ENCODE measurements at places on chromosomes 13 and 19. TPM values are rescaled to one million over a fixed set of nuclear protein-coding genes. Genes with fewer than 3 reads are reported as not detected.

- peak overlapping the region; percentile 89 for H3K27ac ChIP-seq
- no peak for DNase-seq
- H3K27me3 ChIP-seq = no peaks in the 10 kb centered on the region
- no peak overlapping the region for H3K4me3 ChIP-seq
- peaks cover 11% of the 10 kb centered on the region for H3K36me3 ChIP-seq
These were observed 42.1 kb upstream of the EBPL start for GRCh38 chr13:49733181-49733951.

- no peak for DNase-seq
- peak overlapping the region; percentile 17 for H3K27ac ChIP-seq
- H3K4me3 ChIP-seq = no peak overlapping the region
- H3K36me3 ChIP-seq = peaks cover 30% of the 10 kb centered on the region
- H3K27me3 ChIP-seq = no peaks in the 10 kb centered on the region
- H3K4me1 ChIP-seq = peaks cover 66% of the 10 kb centered on the region
These were observed 10.3 kb downstream of the MIR17HG start for GRCh38 chr13:91357613-91358386.

- no peak overlapping the region for H3K4me3 ChIP-seq
- H3K4me1 ChIP-seq = no peaks in the 10 kb centered on the region
- H3K36me3 ChIP-seq = no peaks in the 10 kb centered on the region
- no peak for DNase-seq
- H3K27me3 ChIP-seq = no peaks in the 10 kb centered on the region
These were observed 224.9 kb upstream of the STARD13 start for GRCh38 chr13:33510350-33510970.

DNA sequence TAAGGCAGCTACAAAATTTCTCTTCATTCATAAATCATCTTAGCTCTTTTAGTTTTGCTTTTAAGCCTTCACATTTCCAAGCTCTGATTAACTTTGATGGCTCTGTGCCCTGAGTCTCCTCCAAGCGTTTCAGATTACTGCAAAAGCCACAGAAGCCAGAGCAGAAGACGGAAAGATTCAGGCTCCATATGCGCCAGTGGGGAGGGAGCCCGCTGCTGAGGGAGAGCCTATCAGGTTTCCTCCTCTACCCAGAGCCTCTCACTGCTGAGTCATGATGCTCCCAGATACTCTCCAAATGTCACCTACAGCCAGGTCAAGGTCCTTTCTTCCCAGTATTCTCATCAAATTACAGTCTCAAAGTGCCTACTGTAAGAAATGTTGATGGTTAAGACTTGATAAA is 193.6 kb downstream of the RAP2A start:
- no peak overlapping the region for H3K27ac ChIP-seq
- DNase-seq = no peak
- no peaks in the 10 kb centered on the region for H3K36me3 ChIP-seq
- peaks cover 10% of the 10 kb centered on the region for H3K4me1 ChIP-seq
- peaks cover 6% of the 10 kb centered on the region for H3K27me3 ChIP-seq

GRCh38 chr13:40993987-40994386 is 25.1 kb downstream of the ELF1 start:
- H3K4me1 ChIP-seq = peaks cover 40% of the 10 kb centered on the region
- peaks cover 8% of the 10 kb centered on the region for H3K36me3 ChIP-seq
- no peak for DNase-seq
- peak overlapping the region; percentile 11 for H3K4me3 ChIP-seq

- DNase-seq = no peak
- peaks cover under 1% of the 10 kb centered on the region for H3K4me1 ChIP-seq
- peaks cover 20% of the 10 kb centered on the region for H3K36me3 ChIP-seq
- no peaks in the 10 kb centered on the region for H3K27me3 ChIP-seq
- no peak overlapping the region for H3K27ac ChIP-seq
These were observed 26.9 kb upstream of the TMEM160 start for GRCh38 chr19:47075179-47075810.

DNA sequence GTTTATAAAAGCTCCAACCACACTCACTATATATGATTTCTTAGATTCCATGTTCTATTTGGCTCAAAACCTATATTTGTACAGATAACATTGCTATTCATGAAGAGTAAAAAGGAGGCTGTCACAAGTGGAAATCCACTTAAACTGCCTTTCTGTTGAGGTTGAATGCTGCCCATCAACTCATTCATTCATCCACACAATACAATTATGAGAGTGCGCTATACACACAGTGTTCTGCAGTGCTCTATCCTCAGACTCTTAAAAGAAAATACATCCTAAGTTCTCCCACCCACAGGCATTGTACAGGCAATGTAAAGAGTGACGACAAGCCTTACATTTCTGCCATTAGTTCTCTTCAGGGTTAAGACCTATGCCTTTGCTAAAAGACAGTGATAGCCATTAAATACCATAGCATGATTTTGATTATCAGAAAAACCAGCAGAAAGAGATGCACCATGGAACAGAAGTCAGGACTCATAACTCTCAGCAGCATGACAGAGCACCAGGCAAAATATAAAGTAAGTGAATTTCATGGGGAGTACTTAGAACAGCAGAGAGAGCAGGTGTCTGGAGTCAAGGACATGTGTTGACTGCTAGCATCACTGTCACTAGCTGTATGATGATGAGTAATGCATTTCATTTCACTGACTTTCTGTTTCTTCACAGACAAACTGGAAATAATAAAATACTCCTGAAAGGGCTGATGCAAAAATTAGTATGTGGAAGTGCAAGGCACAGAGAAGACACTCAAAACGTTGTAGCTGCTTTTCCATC is 218.0 kb downstream of the RBM26 start:
- H3K27me3 ChIP-seq = peaks cover 7% of the 10 kb centered on the region
- no peaks in the 10 kb centered on the region for H3K4me1 ChIP-seq
- no peak for DNase-seq

- H3K4me1 ChIP-seq = no peaks in the 10 kb centered on the region
- H3K27me3 ChIP-seq = peaks cover 41% of the 10 kb centered on the region
- H3K4me3 ChIP-seq = no peak overlapping the region
- no peak for DNase-seq
- no peak overlapping the region for H3K27ac ChIP-seq
These were observed 99.2 kb upstream of the WASF3 start for GRCh38 chr13:26458196-26458749.

DNA sequence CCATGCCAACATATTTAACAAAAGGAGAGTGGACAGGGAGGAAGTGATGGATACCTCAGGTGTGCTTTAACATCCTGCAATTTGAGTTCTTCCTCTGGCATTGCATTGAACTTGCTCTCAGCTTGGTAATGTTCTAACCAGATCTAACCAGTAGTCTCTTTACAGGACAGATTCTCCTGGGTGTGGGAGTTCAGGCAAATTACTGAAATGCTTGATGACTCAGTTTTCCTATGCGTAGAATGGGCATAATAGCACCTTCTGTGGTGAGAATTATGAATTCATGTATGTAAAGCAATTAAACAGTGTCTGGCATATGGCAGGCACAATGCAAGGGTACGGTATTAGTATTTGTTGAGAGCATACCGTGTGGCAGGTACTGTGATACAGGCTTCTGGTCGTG is 3.6 kb downstream of the AKAP11 start:
- H3K4me1 ChIP-seq = peaks cover 22% of the 10 kb centered on the region
- H3K27me3 ChIP-seq = no peaks in the 10 kb centered on the region
- DNase-seq = no peak
- H3K36me3 ChIP-seq = peaks cover 5% of the 10 kb centered on the region
- no peak overlapping the region for H3K27ac ChIP-seq

GRCh38 chr19:45568732-45569131 is 15.9 kb downstream of the OPA3 start:
- H3K4me3 ChIP-seq = no peak overlapping the region
- H3K4me1 ChIP-seq = peaks cover 3% of the 10 kb centered on the region
- no peaks in the 10 kb centered on the region for H3K27me3 ChIP-seq
- H3K36me3 ChIP-seq = no peaks in the 10 kb centered on the region
- DNase-seq = no peak
- H3K27ac ChIP-seq = no peak overlapping the region

DNA sequence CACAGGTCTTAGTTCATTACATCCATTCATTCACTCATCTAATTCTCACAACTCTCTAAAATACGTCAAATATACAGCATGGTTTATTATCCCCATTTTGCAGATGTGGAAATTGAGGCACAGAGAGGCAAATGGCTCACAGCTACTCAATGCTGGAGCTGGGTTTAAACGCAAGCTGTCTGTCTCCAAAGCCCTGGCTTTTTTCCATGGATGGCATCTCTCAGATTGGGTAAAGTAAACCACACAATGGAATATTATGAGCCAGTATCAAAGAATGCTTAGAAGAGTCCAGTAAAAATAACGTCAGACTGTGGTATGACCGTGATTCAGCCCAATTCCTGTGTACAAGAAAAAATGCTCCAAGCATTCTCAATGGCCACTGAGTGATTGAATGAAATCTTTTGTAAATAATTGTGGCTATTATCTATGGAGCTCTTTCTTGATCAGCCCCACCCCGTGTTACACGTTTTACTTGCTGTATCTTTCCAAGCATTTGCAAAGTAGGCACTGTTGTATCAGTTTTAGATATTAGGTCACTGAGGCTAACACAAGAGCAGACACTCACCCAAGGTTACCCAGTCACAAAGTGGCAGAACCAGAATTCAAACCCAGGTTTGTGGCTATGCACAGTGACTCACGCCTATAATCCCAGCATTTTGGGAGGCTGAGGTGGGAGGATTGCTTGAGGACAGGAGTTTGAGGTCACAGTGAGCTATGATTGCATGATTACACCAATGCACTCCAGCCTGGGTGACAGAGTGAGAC is 5.5 kb upstream of the ACP7 start:
- H3K4me1 ChIP-seq = no peaks in the 10 kb centered on the region
- no peak overlapping the region for H3K27ac ChIP-seq
- H3K4me3 ChIP-seq = no peak overlapping the region
- no peaks in the 10 kb centered on the region for H3K36me3 ChIP-seq
- DNase-seq = no peak

DNA sequence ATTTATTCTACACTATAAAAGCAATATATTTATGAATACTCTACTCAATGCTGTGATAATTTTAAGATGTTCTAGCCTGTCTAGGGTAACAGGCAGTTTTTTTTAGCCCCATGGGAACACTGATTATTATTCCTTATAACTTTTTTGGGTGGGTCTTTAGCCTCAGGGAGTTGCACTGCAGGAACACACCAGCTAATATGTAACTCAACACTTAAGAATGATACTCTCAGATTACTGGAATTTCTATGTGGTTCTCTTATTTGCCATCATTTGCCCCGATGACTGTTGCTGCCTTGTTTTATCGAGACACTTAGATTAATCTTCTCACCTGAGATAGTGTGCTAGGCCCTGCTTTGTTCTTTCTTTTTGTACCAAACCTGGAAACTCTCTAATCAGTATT is 396.9 kb upstream of the SLITRK1 start:
- DNase-seq = no peak
- H3K27ac ChIP-seq = no peak overlapping the region
- H3K36me3 ChIP-seq = no peaks in the 10 kb centered on the region
- no peaks in the 10 kb centered on the region for H3K27me3 ChIP-seq

DNA sequence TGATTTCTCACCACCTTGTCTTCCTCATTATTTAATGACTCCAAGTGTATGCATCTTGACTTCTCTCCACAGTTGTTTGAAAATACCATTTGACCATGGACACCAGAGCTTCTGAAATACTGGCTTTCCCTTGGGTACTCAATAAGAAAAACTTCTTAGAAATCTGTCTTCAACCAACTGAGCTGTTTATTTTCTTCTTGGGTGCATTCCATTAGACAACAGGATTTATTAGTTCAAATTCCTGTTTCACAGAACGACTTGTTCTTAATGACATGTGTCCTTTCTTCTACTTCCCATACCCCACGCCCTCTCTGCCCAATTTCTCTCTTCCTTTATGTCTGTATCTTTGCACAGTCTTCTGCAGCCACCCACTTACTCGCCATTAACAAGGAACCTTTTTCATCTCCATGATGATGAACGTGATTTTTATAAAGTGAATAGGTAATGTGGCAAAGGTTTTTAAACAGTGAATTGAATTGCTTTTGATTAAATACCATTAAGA is 11.3 kb upstream of the ITM2B start:
- no peak overlapping the region for H3K27ac ChIP-seq
- no peaks in the 10 kb centered on the region for H3K36me3 ChIP-seq
- no peaks in the 10 kb centered on the region for H3K4me1 ChIP-seq
- no peak for DNase-seq

- H3K4me3 ChIP-seq = no peak overlapping the region
- no peak for DNase-seq
- H3K27ac ChIP-seq = no peak overlapping the region
- peaks cover 1% of the 10 kb centered on the region for H3K4me1 ChIP-seq
These were observed 329.6 kb downstream of the EFNB2 start for GRCh38 chr13:106205871-106206270.

DNA sequence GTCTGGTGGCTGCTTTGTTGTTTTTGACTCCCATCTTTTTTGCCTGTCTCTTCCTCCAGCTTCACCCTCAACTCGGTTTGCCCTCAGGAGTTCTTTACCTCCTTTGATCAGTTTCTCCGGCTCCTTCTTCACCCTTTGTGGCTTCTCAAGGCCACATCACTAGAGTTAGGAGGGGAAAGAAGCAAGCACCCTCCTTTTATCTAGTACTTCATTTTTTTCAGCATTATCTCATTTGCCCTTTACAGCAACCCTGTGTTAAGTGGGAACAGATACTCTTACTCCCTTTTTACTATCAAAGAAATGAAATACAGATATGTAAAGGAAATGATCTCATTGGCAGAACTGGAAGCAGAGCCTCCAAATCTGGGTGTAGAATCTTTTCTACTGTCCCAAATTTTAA is 26.9 kb downstream of the RAP2A start:
- H3K27me3 ChIP-seq = no peaks in the 10 kb centered on the region
- H3K27ac ChIP-seq = no peak overlapping the region
- H3K36me3 ChIP-seq = peaks cover 5% of the 10 kb centered on the region
- peaks cover 7% of the 10 kb centered on the region for H3K4me1 ChIP-seq
- no peak for DNase-seq

GRCh38 chr13:48741377-48741776 is 87.6 kb downstream of the CYSLTR2 start:
- H3K27ac ChIP-seq = no peak overlapping the region
- H3K4me1 ChIP-seq = no peaks in the 10 kb centered on the region
- H3K27me3 ChIP-seq = peaks cover 5% of the 10 kb centered on the region
- no peaks in the 10 kb centered on the region for H3K36me3 ChIP-seq
- DNase-seq = no peak
- H3K4me3 ChIP-seq = no peak overlapping the region

DNA sequence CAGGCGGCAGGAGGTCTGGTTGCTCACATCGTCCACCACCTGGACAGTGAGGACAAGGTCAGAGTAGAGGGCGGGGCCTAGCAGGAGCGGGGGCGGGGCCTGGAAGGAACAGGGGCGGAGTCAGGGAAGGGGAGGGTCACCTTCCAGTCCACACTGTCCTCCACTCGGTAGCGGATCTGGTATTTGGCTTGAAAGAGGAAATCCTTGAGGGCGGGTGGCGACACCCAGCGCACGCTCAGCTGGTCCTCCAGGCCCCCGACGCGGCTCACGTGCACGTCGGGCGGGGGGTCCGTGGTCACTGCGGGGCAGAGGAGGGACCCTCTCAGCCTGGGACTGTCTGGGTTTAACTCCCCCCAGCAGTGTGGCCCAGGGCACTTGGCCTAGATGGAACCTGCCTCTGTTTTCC is 8.2 kb downstream of the REX1BD start:
- no peak overlapping the region for H3K27ac ChIP-seq
- peaks cover 8% of the 10 kb centered on the region for H3K4me1 ChIP-seq
- no peaks in the 10 kb centered on the region for H3K36me3 ChIP-seq
- DNase-seq = no peak
- peaks cover 54% of the 10 kb centered on the region for H3K27me3 ChIP-seq

- H3K27ac ChIP-seq = peak overlapping the region; percentile 91
- H3K27me3 ChIP-seq = no peaks in the 10 kb centered on the region
- H3K36me3 ChIP-seq = no peaks in the 10 kb centered on the region
- no peak for DNase-seq
- peak overlapping the region; percentile 11 for H3K4me3 ChIP-seq
These were observed 1.1 kb upstream of the MRPL34 start for GRCh38 chr19:17304386-17305215.

The MBD3L3 gene
- total RNA-seq = not detected

The ZNF296 gene
- total RNA-seq = 1.3 TPM

The ZSCAN5C gene
- not detected for total RNA-seq

The KIR3DL1 gene
- not detected for total RNA-seq

The FSD1 gene
- total RNA-seq = 22.2 TPM

The MAST1 gene
- 5.3 TPM for total RNA-seq

All from progenitor cell of endocrine pancreas (in vitro differentiated cells).